ENCODE measurements at places on chromosomes 2 and 18. TPM values are rescaled to one million over a fixed set of nuclear protein-coding genes. Genes with fewer than 3 reads are reported as not detected.

- no peak for DNase-seq
These were observed 3.1 kb upstream of the GPR17 start for GRCh38 chr2:127642706-127643438.

DNA sequence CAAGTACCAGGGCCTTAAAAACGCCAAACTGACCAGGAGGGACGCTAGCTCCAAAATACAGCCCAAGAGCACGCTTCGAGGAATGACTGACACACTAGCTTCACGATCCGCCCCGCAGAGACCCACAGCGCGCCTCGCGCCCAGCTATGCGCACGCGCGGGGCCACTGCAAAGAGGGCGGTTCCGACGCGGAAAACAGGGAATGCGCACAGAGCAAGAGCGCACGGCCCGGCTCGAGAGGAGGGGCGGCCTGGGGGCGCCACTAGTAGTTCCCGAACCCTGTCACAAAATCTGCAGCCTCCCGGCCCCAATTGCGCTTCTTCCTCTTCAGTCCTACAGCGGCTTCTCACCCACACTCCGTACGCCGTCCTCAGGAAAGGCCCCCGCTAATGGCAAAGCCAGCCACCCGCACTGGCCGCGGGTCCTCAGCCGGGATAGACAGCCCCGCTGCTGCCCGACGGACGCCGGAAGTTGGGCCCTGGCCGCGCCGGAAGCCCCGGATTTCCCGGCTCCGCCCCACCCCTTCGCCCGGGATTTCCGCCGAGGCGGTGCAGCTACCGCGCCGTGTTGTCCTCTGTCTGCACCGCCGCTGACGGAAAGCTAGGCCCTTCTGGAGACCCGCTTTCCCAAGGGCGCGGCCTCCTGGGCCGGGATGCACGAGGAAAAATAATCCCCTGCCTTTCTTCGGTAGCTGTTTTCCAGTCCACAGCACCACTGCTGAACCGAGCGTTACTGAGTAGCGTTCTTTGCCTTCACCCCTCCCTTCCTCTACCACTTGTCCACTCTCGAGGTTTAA lies at the start of gene HDHD2:
Gene HDHD2 (minus strand): TSS at position 472 of the 795 bp plus-strand sequence. CDS start 14,061 bp downstream, outside the sequence.
- peak; percentile 91 for DNase-seq

- DNase-seq = no peak
These were observed 54.4 kb upstream of the MAP4K4 start for GRCh38 chr2:101643004-101643524.

The EIF2AK2 gene
- 35.9 TPM for polyA plus RNA-seq

The TBC1D8 gene
- 2.5 TPM for polyA plus RNA-seq

DNA sequence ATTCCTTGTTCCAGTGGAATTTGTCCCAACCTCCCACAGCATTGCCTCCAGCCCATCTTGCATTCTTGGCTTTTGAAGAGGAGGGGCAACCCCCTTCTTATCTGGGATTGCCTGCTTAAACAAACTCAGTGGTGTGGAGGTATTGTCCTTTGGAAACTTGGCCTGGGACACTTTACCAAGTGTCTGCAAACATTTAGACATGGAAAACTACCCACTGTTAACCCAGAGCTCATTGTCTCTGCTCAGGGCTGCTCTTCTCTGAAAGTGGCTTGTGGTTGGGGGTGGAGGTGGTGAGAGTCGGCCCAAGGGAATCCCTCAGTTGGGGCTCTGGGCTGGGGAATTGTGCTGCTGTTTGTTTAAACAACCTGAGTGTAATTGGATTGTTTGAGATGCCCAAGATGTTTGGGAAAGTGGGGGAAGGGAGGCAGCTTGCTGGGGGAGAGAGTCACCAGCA lies 178.3 kb upstream of the GATA6 start:
- DNase-seq = no peak

The SAG gene
- not detected for polyA plus RNA-seq

DNA sequence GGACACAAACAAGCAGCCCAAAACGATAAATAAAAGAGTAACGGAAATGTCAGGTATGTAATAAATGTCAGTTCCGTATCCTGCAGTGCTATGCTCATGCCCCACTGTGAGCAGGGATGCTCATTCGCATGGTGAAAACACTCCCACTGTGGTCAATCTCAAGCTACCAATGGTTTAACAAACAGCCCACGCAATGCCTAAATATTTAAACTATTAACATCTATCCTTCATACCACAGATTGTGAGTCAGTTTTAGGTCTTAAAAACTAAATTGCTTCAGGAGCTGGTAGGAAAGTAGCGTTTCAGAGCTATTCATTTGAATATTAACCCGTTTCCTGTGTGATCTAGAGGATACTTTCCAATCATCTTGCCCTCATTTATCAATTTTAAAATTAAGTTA lies 207.4 kb downstream of the TCF4 start:
- DNase-seq = peak; percentile 53

The EGR4 gene
- polyA plus RNA-seq = 0.08 TPM

The SERPINB4 gene
- polyA plus RNA-seq = not detected

- DNase-seq = peak; percentile 49
These were observed 151.6 kb downstream of the CSRNP3 start for GRCh38 chr2:165621086-165621560.

DNA sequence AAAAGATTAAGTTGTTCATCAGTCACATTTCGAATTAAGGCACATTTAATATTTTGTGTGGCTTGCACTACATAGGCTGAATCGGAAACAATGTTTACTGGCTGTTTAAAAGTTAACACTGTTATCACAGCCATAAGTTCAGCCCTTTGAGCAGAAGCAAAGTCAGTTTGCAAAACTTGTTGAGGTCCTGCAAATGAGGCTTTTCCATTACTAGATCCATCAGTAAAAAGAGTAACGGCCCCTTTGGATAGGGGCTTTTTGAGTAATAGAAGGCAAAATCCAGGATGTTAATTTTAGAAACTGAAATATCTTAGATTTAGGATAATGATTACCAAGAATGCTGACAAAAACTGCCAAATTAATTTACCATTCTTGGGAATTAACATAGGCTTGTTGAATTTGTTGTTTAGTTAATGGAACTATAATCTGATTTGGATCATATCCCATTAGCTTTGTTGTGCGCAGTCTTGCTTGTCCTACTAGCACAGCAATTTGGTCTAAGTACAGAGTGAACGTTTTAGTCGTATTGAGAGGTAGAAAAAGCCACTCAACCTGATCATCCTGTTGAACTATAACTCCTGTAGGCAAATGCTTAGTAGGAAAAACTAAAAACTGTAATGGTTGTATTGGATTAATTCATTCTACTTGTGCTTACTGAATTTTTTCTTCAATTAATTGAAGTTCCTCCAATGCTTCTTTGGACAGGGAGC lies 13.9 kb upstream of the SUCLG1 start:
- no peak for DNase-seq

- DNase-seq = no peak
These were observed 195.1 kb upstream of the TWIST2 start for GRCh38 chr2:238652771-238653157.

DNA sequence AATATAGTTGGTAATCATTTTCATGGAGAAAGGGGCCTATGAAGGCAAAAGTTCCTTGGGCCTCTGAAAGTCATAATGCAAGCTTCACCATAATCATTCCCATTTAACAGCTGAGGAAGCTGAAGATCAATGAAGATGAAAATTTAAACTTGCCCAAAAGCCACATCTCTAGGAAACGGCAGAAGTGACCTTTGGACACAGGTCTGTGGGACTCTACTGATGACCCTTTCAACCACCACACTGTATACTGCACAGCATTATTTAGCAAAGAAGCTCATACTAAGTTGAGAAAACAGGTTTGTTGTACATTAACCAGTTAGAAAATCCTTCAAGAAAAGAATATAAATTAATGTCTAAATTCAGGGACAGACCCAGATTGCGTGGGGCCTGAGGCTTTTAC lies 51.6 kb upstream of the ACTR3 start:
- no peak for DNase-seq

DNA sequence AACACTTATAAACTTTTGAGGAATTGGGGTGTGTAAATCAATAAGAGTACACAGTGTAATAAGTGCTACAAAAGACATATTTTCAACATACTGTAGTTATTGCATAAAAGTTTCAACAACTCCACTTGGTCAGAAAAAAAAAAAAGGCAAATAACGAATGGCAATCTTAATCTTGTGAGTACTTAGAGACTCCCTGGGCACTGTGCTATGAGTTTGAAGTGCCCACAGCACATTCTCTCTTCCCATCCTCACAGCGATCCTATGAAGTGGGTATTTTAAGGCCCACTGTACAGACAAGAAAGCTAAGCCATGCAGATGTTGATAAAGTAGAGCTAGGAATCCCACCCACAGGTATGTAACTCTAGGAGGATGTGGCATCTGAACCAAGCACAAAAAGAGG lies 112.3 kb downstream of the STK39 start:
- DNase-seq = no peak

- DNase-seq = no peak
These were observed 191.3 kb downstream of the RPRM start for GRCh38 chr2:153287109-153287801.

The VWC2L gene
- polyA plus RNA-seq = not detected

DNA sequence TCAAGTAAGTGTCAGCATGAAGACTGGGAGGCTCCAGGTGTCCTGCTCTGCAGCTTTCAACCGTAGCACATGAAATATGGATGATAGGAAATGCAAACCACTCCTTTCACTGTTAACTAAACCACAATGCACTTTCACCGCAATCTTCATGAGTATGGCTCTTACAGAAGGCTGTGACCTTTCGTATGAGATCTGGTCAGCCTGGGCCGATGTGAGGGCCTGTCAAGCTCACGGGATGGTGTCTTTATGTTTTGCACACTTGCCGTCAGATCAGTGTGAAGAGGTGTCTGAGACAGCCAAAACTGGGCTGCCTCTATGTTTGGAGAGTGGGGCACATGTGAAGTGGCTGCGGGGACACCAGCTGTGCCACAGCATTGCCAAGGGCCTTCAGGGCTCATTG lies 62.8 kb upstream of the AFF3 start:
- DNase-seq = no peak

- DNase-seq = no peak
These were observed 23.4 kb upstream of the PAX3 start for GRCh38 chr2:222322236-222322635.

Measured in GM23248 (cell line).